ENCODE measurements at places on chromosomes 13 and 19.
A peak's percentile ranks its signal among the peaks of the same experiment; 100 is the strongest.

GRCh38 chr19:51904331-51905165, at the start of gene ZNF649:
Gene ZNF649 (minus strand): TSS chr19:51905017. CDS start chr19:51900107, 4,910 bp downstream.
- peak; percentile 94 for DNase-seq

DNA sequence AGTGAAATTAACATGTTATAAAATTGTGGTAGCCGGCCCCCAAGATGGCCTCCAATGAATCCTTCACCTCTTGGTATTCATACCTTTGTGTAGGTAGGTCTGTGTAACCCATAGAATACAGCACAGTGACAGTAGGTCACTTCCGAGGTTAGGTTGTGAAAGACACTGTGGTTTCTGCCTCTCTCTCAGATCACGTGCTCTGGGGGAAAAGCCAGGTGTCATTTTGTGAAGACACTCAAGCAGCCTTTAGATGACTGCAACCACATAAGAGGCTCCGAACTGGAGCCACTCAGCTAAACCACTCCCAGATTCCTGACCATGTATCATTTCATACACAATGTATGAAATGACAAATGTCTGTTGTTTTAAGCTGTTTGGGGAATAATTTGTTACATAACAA, 9.8 kb upstream of the USPL1 start:
- no peak for DNase-seq

- DNase-seq: peak; percentile 90
These were observed 834 bp downstream of the FBXO27 start for GRCh38 chr19:39031368-39032062.

- peak; percentile 52 for DNase-seq
These were observed 257.0 kb downstream of the TSHZ3 start for GRCh38 chr19:31092274-31092673.

GRCh38 chr19:35739275-35740107, 2.8 kb downstream of the IGFLR1 start:
- no peak for DNase-seq

DNA sequence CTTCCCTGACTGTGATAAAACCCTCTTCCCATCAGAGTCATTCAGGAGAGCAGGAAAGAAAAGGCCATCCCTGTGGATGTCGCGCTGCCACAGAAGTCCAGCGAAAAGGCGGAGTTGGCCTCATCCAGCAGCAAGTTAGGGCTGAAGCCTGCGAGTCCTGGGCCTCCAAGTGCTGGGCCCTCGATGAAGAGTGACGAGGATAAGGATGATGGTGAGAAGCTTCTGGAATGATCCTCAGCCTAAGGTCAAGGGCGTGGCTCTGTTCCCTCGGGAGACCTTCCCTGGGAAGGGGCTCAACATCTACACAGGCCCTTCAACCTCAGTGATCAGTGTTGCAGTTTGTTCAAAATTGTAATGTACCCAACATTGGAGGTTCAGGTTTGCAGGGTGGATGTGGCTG, 22.3 kb downstream of the TEX29 start:
- DNase-seq: no peak

- no peak for DNase-seq
These were observed 131.8 kb downstream of the STARD13 start for GRCh38 chr13:33153421-33154404.

DNA sequence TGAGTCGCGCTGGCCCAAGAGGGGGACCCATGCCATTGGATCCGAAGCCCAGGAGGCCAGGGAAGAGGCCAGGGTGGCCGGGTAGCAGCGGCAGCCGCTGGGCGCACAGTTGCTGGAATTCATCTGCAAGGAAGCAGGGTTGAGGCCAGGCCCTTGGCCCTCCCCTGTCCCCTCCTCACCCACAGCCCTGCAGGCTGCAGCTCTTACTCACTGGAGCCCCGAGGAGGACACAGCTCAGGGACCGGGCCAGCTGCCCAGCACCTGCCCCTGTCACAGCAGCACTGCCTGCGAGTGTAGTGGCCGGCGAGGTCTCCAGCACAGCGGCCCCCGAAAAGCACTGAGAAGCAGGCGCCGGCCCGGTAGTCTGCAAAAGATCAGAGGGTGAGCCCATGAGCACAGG, 11.2 kb downstream of the FBN3 start:
- DNase-seq: no peak

DNA sequence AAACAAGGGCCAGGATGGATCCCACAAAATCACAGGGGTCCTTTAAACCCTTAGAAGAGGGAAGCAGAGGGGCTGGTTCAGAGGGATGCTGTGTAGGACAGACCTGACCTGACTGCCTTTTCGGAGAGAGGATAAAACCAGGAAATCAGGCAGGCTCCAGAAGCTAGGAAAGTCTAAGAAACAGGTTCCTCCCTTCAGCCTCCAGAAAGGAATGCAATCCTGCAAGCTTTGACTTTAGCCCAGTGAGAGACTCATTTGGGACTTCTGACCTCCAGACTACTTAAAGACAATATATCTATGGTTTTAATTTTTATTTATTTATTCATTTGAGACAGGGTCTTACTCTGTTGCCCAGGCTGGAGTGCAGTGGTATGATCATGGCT, 5.3 kb downstream of the RAB20 start:
- no peak for DNase-seq

GRCh38 chr13:46129124-46129523, 24.3 kb upstream of the CPB2 start:
- DNase-seq: no peak

All from Ammon's horn (tissue), 1 donor.